ENCODE measurements at places on chromosomes 3 and 15.

GRCh38 chr3:5314897-5315296 lies 127.4 kb downstream of the EDEM1 start:
- DNase-seq = no peak

- no peak for DNase-seq
These were observed 286.4 kb downstream of the ZIC4 start for GRCh38 chr3:147119989-147120388.

DNA sequence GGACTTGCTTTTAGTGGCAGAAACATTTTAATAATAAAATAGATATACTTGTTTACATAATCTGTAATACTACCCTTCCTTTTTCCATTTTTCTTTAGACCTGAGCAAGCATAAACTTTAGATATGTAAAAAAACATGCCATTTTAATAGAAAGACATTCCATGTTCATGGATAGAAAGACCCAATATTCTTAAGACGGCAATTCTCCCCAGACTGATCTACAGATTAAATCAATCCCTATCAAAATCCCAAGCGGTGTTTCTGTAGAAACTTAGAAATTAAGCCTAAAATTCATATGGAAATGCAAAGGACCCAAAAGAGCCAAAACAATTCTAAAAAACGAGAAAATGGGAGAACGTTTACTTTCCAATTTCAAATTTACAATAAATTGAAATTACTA lies 11.6 kb downstream of the MRPS25 start:
- DNase-seq = no peak

DNA sequence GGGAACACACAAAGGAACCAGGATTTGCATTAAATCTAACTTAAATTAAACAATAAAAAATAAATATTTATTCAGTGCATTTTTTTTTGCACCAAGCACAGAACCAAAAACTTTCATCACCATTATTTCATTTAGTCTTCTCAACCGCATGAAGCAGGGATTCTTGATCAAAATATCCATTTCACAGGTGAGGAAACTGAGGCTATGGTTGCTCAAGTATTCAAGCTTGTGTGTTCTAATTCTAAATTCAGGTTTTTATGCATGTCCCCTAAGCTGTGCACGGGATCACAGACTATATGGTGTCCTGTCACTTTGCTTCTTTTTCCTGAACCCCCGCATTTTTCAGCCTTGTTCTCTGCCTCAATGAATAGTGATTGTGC lies 64.3 kb upstream of the BCL6 start:
- no peak for DNase-seq

- no peak for DNase-seq
These were observed 39.0 kb downstream of the WHAMM start for GRCh38 chr15:82848241-82848993.
